Large intestine (tissue), 12 donors: ENCODE measurements at places on chromosomes 4 and X. TPM values are rescaled to one million over a fixed set of nuclear protein-coding genes. Genes with fewer than 3 reads are reported as not detected.

DNA sequence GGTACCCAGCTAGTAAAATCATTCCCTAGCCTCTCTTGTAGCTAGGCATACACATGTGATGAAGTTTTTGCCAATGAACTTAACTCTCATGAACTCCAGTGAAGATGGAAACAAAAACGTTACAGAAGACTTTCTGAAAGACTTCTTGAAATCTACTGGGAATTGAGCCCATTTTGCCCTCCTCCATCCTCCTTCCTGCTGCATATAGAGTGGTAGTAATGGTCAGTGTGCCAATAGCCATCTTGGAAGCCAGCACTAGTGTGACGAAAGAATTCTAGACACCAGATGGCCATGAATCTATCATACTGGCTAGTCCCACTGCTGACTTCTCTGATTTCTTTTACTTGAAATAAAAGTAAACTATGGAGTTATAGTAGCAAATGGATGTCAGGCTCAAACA, 30.9 kb upstream of the PPA2 start:
- no peak for DNase-seq

- DNase-seq = no peak
Observed at GRCh38 chr4:146143888-146144287, 31.6 kb upstream of the LSM6 start.

GRCh38 chr4:141676087-141676670, 39.8 kb downstream of the IL15 start:
- DNase-seq = peak; percentile 5

GRCh38 chr4:183008492-183008891, 90.6 kb upstream of the WWC2 start:
- no peak for DNase-seq

GRCh38 chr4:155008389-155008788, 200.0 kb upstream of the NPY2R start:
- DNase-seq = no peak

DNA sequence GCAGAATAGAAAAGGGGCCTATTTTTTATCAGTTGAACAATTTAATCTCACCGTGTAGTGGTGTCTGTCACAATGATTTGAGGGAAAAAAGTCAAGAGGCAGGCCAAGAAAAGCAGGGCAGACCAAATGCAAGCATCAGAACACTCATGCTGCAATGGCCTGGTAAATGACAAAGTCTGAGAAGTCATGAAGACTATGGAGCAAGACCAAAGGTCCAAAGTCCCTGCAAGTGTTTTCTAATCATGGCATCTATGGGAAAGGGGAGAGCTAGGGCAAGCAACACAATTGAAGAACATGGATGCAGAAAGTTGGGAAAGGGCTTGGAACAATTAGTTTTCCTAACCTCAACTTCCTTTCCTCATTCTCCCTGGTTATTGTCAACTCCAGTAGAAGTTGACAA, 147.7 kb upstream of the TLL1 start:
- DNase-seq = no peak

GRCh38 chrX:317424-318067, 1.1 kb downstream of the GTPBP6 start:
- DNase-seq = no peak

DNA sequence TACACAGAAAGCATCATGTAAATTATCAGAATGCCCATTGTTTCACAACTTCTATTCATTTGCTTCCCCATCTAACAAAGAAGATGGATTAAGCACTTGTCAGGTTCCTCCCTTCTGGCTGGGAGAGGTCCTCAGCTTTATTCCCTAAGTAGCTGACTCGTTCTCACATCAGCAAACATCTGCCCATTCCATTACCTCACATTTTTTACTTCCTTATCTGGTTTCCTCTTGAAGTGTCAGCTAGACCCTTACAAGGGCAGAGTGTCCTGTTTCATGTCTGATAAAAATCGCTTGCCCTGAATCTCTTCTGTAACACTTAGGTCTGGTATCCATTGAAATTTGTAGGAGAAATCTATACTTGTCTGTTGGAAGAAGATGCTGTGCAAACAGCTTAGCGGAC, 34.7 kb downstream of the TMPRSS11A start:
- no peak for DNase-seq

- DNase-seq = no peak
Observed at GRCh38 chr4:156594624-156595023, 377.0 kb downstream of the PDGFC start.

- DNase-seq = no peak
Observed at GRCh38 chr4:7045961-7046921, 3.1 kb downstream of the TADA2B start.

DNA sequence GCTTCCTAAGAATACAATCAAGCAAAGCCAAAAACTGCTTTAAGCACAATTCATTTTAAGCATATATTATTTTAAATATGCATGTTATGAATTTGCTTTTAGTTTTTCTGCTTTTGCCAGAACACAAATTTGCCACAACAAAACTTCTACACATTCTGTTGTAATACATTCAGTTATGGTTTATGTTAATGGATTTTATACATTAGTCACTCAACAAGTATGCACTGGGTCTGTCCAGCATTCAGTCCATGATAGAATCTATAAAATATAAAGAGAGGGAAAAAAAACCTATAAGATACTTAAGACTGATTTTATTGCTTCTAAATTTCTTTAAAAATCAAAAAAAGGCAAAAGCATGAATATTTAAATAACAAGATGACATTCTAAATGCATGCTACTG, 22.2 kb downstream of the IQCM start:
- DNase-seq = no peak

- no peak for DNase-seq
Observed at GRCh38 chr4:48420144-48420543, 63.0 kb upstream of the SLC10A4 start.

Gene SASH3
- 11.4 TPM for polyA plus RNA-seq

Gene EFHC2
- polyA plus RNA-seq = 2.2 TPM

Gene DMD
- 23.3 TPM for polyA plus RNA-seq

Gene NSUN7
- polyA plus RNA-seq = 19.9 TPM

Gene MXRA5
- polyA plus RNA-seq = 10.8 TPM

Gene COL4A5
- polyA plus RNA-seq = 43.1 TPM

Gene UGT2B7
- 34.4 TPM for polyA plus RNA-seq

Gene CRMP1
- 31.5 TPM for polyA plus RNA-seq

Gene TBC1D9
- polyA plus RNA-seq = 27.9 TPM

Gene ITGB1BP2
- 3.3 TPM for polyA plus RNA-seq
